ENCODE measurements at places on chromosomes 16 and 17. TPM values are rescaled to one million over a fixed set of nuclear protein-coding genes. Genes with fewer than 3 reads are reported as not detected.

Gene SLC2A4
- total RNA-seq = not detected

DNA sequence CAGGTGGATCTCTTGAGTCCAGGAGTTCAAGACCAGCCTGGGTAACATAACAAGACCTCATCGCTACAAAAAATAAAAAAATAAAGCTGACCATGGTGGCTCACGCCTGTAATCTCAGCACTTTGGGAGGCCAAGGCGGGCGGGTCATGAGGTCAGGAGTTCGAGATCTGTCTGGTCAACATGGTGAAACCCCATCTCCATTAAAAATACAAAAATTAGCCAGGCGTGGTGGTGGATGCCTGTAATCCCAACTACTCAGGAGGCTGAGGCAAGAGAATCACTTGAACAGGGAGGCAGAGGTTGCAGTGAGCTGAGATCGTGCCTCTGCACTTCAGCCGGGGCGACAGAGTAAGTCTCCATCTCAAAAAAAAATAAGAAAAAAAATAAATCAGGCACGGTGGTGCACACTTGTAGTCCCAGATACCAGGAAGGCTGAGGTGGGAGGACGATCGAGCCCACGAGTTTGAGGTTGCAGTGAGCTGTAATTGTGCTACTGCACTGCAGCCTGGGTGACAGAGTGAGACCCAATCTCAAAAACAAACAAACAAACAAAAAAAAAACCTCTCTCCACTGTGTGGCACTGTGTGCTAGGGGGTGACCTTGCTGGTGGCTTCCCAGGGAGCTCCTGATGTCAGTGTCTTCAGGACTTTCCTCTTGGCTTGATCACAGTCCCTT, 19.8 kb upstream of the MAPK3 start:
- peak; percentile 74 for ATAC-seq

- no peak for ATAC-seq
Measured at GRCh38 chr16:74275711-74276110, 20.9 kb upstream of the PSMD7 start.

GRCh38 chr16:75121949-75122568, 5.5 kb upstream of the LDHD start:
- no peak for ATAC-seq

Gene LRRC75A
- 0.90 TPM for total RNA-seq

Gene FBXW10
- total RNA-seq = 0.78 TPM

Gene KRT28
- not detected for total RNA-seq

Gene IL17C
- total RNA-seq = 0.56 TPM

Gene MYL4
- 0.30 TPM for total RNA-seq

DNA sequence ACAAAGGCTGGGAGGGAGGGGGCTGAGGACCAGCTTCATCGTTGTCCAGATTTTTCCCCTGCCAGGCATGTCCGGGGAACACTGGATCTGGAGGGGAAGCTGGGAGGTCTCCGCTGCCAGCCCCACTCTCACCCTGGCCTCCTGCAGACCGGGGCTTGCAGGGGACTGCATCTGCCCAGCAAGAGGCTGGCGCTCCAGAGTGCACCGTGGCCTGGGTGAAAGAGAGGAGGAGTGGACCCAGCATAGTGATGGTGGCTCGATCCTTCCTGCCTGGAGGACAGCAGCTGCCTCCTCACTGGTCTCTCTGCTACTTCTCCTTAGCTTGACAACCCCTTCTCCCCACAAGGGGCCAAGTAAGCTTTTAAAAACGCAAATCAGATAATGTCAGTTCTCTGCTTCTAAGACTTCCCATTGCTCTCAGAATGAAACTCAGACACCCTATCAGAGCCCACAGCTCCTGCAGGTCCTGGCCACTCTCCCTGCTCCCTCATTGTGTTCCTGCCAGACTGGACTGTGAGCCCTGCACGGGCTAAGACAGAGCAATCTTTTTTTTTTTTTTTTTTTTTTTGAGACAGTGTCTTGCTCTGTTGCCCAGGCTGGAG, 15.0 kb downstream of the CPNE2 start:
- ATAC-seq = no peak

DNA sequence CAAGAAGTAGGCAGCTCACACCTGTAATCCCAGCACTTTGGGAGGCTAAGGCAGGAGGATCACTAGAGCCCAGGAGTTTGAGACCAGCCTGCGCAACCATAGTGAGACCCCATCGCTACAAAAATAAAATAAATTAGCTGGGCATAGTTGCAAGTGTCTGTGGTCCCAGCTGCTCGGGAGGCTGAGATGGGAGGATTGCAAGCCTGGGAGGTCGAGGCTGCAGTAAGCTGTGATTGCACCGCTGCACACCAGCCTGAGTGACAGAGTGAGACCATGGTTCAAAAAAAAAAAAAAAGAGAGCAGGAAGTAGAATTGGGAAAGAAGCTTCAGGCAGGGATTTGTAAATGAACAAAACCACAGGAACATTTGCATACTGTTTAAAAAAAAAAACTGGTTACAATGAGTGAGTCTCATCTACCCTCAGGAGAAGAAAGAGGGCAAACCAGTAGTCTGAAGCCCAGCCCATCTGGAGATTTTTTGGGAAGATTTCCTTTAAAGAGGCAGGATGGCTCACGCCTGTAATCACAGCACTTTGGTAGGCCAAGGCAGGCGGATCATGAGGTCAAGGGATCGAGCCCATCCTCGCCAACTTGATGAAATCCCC, 7.9 kb downstream of the MPV17L start:
- no peak for ATAC-seq

DNA sequence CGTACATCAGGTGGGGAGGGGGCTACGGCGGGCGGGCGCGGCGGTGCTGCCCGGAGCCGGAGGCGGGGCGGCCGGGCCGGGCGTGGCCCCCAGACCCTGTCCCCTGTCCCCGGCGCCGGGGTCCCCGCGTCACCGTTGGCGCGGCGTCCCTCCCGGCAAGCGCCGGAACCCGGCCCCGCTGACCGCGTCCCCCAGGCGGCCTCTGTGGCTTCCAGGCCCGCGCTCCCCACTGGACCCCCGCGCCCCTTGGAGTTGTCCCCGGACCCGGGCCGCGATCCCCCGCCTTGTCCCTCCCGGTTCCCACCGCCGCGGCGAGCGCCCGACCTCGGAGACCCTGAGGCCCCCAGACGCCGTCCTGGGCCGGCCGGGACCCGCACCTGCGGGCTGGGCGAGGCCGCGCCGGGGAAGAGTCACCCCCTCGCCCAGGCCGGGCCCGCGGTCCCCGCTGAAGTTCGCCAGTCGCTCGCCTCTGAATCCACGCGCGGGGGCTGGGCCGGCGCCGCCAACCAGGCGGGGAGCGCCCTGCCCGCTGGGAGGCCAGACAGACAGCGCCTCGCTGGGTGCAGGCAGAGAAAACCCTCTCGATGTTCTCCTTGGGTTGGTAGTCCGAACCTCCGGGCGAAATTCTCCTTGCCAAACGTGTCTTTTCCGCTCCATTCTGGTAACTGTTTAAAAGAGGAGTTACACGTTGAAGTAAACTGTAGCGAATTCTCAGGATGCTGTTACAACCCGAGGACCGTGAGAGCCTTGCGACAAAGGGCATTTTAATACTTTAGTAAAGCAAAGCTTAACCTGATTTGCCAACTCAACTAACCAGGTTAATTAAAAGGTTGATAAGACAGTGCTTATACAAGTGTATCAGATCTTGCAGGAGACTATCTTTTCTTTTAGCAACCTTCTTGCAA, 761 bp downstream of the GAN start:
- peak; percentile 42 for ATAC-seq

GRCh38 chr16:1002399-1003166, 21.0 kb downstream of the SOX8 start:
- ATAC-seq = peak; percentile 88

GRCh38 chr16:522320-523096, 5.0 kb upstream of the CAPN15 start:
- ATAC-seq = no peak

DNA sequence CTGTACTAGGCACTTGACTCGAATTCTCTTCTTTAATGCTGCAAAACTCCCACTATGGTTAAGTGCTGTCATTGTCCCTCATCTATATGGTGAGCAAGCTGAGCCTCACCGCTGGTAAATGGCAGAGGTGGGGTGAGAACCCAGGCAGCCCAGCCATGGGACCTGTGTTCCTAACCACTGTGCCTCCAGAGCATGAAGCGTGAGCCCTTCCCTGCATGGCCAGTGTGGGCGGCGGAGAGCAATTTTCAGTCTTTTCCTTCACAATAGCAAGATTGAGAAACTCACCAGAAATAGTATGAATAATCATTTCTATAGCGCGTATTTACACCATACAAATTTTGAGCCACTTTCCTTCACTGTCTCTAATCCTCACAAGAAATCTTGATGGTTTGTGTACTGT, 9.2 kb downstream of the BFAR start:
- ATAC-seq = no peak

DNA sequence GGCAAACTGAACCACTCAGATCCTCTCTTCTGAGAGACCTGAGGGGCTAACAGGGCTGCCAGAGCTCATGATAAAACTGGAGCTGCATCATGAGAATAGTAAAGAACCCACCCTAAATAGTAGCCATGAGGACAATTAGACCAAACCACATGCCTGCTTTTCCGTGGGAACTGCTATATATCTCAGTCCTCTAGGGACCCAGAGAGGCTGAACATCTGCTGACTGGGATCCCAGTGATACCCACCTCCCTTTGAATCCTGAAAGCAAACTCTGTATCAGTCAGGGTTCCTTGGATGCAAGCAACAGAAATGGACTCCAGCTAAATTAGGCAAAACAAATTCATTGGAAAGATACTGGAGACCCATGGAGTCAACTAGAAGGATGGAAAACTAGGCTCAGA, 6.5 kb downstream of the MT1X start:
- ATAC-seq = no peak

Gene SLFN13
- total RNA-seq = 58.6 TPM

- no peak for ATAC-seq
Measured at GRCh38 chr17:77610972-77611521, 347.5 kb upstream of the TNRC6C start.

- no peak for ATAC-seq
Measured at GRCh38 chr17:74598346-74599022, 6.4 kb upstream of the CD300LD start.

Gene KRT12
- total RNA-seq = not detected

- ATAC-seq = peak; percentile 28
Measured at GRCh38 chr16:22192261-22193062, 13.6 kb upstream of the EEF2K start.

DNA sequence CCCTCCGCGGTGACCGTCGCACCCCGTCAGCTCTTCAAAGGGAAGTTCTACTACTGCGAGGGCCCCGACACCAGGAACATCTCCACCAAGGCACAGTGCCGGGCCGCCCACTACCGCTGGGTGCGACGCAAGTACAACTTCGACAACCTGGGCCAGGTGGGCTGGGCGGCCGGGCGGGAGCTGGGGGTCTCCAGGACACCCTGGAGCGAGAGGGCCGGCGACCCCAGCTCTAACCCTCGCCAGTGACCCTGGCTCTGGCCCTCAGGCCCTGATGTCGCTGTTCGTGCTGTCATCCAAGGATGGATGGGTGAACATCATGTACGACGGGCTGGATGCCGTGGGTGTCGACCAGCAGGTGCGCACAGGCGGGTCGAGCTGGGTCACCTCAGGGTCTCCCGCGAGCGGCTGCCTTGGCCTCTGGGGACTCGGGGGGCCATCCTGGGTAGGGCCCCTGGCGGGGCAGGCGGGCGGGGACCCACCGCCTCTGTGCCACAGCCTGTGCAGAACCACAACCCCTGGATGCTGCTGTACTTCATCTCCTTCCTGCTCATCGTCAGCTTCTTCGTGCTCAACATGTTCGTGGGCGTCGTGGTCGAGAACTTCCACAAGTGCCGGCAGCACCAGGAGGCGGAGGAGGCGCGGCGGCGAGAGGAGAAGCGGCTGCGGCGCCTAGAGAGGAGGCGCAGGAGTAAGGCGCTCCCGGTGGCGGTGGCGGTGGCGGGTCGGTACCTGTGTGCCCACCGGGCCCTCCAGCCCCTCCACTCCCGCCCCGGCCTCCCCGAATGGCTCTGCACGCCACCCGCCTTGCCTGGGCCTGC, 13.4 kb downstream of the TPSG1 start:
- no peak for ATAC-seq

- ATAC-seq = no peak
Measured at GRCh38 chr16:80614908-80615671, 74.3 kb downstream of the DYNLRB2 start.

Gene RAB11FIP4
- total RNA-seq = 21.7 TPM

- no peak for ATAC-seq
Measured at GRCh38 chr17:19897090-19897837, 29.5 kb upstream of the ULK2 start.

Data from activated T-helper 17 cell treated with anti-CD3 and anti-CD28 coated beads, Interleukin-2, amount 50 U/mL, for 72 hours (primary cell).